DMS 273 treated with DMSO at 0.1 percent for 48 hours (cell line): ENCODE measurements at places on chromosomes 4 and X.

DNA sequence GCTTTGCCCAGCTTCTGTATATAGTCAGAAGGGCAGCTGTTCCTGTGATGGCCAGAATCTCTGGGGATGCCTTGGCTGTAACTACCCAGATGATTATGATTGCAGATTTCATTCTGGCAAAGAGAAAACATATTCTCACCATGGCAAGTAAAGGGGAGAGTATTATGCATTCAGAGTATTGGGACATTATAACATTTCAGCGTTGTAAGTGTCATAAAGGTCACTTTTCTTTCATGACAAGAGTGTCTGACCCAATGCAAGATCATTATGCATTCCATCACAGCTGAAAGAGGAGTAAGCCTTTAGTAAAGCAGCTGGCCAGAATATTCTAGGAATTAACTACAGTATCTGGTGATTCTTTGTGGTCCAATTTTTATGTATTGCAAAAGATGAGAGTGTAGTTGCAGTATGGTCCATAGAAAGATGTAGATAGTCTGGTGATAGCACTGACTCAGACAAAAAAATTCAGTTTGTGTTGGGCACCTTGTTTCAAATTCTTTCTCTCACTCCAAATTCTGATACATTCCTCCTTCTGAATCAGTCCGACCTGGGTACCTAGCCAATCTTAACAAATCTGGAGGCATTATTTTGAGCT, 2366.3 kb downstream of the PCDH7 start:
- no peak for DNase-seq

- no peak for DNase-seq
These were observed 71.8 kb downstream of the AFAP1 start for GRCh38 chr4:7867701-7868435.

DNA sequence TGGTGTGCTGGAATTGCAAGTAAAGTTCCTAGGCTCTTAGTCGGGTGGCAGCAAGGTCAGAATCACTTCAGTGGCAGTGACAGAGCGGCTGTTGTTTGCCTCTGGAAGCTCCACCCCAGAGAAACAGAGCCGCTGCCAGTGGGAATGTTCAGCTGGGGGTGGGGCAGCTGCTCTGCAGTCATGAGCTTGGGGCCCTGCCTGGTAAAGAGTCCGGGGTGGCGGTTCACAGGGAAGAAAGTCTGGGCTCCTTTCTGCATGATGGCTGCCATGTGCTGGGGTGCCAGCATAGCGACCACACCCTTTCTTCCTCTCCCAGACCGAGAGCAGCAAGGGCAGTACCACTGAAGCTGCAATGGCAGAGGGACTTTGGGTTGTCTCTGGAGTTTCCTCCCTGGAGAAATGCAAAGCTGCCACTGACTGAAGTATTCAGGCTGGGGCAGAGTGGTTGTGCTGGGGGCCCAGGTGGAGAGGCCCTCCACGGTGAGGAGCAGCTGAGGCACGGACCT, 108.8 kb upstream of the CENPE start:
- no peak for DNase-seq

- no peak for DNase-seq
These were observed 10.1 kb downstream of the ELF4 start for GRCh38 chrX:130100180-130100579.

DNA sequence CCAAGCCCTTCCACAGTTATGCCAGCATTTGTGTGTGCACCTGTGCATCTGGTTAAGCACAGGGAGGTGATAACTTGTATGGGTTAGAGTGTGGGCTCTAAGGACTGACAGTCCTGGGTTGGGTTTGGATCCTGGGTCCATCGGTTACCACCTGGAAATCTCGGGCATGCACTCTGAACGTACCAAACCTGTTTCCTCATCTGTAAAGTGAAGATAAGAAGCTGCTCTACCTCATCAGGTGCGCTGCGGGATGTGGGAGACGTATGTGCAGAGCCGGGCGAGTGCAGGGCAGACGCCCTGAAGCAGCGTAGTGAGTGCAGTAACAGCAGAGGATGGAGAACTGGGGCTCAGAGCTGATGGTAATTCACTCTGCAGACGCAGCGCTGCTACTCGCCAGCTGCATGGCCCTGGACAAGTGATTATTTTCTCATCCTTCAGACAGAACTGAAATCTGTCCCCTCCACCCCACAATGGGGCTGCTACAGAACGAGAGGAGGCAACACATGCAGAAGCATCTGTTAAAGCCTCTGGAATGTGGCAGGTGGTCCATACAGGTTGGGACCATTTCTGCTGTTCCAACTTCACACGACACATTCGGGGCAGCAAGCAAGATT, 64.4 kb downstream of the HADH start:
- DNase-seq, result no peak

GRCh38 chr4:88418411-88418810, 38.5 kb upstream of the HERC5 start:
- no peak for DNase-seq

GRCh38 chrX:105297041-105297440, 76.5 kb upstream of the TEX13A start:
- no peak for DNase-seq

GRCh38 chrX:129139837-129140598, 383.3 kb downstream of the SMARCA1 start:
- peak; percentile 88 for DNase-seq

DNA sequence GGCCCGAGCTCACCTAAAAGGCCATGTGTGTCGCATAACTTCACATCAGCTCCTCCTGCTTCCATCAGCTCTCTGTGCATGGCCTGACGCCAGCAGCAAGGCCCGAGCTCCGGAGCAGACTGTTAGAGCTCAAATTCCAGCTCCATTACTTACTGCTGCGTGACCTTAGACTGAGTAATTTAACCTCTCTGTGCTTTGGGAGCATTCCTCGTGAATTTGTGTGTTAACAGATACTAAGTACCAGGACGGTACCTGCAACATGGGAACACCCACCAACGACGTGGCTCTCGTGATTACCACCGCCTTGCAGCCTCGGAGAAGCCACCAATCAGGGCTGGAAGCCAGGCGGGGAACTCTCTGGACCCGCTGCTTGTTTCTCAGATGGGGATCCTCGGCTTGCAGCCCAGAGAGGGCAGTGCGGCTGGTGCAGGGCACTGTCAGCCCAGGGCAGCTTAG, 12.9 kb downstream of the LETM1 start:
- no peak for DNase-seq

GRCh38 chrX:50881028-50881427, 29.5 kb upstream of the BMP15 start:
- DNase-seq, result no peak

DNA sequence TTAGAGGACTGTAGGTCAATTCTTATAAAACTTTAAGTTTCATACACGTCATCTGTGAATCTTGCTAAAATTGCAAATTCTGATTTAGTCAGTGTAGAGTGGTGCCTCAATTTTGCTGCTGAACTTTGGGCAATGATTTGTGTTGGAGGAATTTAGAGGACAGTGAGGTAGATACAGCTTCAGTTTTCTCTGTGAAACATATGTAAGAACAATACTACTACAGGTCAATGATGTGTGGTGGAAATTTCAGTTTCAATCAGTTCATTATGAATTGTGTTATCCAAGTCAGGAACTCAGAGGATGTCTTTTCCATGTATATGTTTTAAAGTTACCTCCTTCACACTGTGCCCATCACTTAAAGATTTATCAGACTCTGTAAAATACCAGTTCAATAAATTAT, 1597.8 kb upstream of the PCDH10 start:
- DNase-seq, result no peak

DNA sequence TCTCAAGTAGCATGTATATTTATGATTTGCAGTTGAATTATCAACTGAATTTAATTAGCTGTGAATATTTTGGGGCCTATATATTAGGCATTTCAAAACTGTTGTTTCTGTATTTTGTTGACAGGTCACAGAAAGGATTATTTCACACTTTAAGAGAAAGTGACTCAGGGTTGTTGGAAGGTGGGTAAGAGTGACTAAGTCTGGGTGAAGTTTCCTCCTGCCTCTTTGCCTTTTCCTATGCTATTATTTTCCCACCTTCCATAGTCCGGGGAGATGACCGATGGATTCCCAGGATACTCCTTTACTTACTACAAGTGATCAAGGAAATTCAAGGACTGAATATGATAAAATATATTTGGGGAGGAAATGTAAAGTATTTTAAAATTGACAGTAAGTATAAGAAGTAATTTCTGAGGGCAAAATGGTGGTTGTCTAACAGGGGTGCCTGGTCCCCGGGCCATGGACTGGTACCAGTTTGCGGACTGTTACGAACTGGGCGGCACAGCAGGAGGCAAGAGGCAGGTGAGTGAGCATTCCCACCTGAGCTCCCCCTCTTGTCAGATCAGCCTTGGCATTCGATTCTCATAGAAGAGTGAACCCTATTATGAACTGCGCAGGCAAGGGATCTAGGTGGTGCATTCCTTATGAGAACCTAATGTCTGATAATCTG, 175.5 kb upstream of the GPRIN3 start:
- DNase-seq, result no peak

DNA sequence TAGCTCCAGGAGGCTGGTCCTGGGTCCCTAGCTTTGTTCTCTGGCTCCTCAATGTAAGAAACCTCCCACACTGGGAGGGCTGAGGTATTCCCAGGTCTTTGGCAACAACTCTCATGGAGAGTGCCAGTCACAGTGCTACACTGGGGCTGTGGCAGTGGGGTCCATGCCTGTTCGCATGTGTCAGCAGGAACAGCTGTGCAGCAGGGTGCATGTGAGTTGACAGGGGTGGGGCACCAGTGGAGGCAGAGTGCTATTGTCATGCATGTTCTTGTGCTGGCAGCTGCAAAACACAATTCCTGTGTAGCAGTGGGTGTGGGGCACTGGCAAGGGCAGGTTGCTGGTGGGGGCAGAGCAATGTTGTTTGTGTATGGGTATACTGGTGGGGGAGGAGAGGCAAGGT, 246.0 kb downstream of the CXXC4 start:
- DNase-seq, result no peak

DNA sequence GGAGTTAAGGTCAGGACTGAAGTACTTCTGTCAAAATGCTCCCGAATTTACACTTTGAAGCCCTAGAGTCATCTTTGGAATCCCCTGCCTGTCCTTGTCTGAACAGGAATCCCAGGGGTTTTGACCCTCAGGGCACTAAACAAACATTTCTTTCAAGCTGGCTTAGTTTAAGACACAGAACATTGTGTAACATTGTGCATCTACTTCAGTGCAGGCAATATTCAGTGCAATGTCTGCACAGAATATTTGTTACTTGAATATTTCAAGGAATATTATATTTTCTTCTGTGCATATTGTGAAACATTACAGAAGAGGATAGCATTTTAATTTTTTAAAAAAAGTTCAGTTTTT, 763.4 kb downstream of the PCDH18 start:
- no peak for DNase-seq

DNA sequence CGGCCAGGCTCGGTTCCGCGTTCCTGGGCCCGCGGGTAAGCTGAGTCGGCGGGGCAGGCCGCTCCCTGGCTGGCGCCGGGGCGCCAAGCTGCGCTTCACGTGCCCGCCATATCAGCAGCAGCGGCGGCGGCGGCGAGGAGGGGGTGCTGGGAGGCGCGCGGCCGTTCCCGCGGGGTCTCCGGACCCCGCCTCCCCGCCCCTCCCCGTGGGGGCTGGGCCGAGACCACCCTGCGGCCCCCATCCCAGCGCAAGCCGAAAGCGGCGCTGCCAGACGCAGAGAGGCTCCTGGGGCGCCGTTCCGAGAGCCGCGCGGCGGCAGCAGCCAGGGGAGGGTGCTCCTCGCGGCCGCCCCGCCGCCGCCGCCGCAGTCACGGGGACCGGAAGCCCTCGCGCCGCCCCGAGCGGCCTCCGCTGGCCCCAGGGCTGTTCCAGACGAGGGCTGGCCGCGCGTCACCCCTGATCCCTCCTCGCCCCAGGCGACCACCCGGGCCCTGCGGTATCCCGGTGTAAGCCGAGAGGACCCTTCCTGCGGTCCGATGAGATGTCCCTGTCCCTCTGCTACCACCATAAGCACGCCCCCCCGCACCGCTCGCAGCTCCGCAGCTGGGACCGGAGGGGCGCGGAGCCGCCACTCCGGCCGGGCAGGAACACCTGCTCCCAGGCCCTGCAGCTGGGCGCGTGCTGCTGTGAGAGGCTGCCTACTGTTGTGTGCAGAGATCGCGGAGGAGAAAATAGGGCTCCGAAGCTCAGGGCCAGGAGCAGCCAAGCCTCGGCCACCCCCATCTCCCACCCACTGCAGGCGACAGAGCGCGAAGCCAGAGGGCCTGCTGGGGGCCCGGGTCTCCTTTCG, 7.5 kb upstream of the BCOR start:
- DNase-seq, result peak; percentile 54

GRCh38 chr4:168541266-168541953, 44.6 kb downstream of the PALLD start:
- no peak for DNase-seq

DNA sequence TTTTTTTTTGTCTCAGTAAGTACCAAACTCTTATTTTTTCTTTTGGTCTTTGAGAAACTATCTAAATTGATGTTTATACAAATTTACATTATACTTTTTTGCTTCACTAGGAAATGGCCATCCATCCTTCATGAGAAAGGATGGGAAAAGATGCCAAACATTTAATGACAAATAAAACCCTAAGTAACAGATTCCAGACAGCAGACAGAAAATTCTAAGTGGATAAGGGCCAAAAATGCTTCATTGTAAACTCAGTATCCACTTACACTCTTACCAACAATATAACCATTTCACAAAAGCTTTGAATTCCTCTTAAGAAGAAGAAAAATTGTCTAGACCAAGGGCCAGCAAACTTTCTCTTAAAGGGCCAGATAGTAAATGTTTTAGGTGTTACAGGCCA, 3.5 kb downstream of the GUCY1B1 start:
- DNase-seq, result no peak

DNA sequence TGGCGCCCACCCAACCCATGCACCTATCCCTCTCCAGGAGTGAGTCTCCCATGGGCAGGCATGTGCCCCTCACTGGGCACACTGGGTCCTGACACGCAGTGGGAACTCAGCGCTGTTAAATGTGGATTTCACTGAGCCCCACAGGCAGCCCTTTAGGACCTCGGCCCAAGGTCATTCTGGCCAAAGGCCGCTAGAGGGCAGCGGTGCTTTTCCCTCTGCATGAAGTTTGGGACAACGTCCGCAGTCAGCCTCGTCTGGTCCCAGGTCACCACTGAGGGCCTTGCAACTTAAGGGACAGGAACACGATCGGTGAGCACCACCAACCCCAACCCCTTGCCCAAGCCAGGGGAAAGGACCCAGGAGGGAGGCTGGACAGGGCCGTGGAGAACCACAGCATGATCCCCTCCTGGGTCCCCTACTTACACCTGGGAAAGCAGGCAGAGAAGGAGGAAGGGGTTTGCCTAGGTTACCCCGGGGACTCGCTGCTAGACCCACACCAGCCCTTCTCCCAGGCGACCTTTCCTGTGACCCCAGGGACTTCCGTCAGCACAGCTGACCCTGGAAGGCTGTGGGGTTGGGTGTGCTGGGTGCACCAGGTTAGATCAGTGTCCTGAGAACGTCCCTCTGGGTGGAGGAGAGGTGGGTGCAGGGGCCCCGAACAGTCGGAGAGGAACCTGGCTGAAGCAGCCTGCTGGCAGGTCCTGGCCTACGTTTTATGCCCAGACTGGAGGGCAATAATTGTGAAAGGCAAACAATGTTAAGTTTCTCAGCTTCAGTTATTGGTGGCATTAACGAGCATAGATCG, 24.0 kb downstream of the CYTL1 start:
- DNase-seq, result no peak

- DNase-seq, result no peak
These were observed 41.5 kb downstream of the EFNB1 start for GRCh38 chrX:68870357-68870756.

- DNase-seq, result no peak
These were observed 310.9 kb downstream of the MID1IP1 start for GRCh38 chrX:39112143-39112542.
